Left cardiac atrium (tissue), 4 donors: ENCODE measurements at places on chromosomes 12 and 14.

DNA sequence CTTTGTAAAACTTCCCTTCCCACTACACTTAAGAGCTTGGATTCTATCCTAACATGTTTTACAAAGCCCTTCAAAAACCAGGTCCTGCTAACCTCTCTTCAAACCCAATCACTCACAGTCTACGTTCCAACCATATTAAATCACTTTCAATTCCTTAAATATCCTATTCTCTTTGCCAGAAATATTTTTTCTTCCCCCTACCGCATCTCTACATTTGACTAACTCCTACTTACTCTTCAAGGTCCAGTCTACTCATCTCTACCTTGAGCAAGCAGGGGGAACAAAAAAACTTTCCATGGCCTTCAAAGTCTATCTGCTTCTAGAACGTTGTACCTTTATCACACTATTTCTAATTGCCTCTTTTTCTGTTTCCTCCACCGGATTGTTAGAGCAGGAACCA lies 6.1 kb downstream of the ERGIC2 start:
- no peak for DNase-seq

DNA sequence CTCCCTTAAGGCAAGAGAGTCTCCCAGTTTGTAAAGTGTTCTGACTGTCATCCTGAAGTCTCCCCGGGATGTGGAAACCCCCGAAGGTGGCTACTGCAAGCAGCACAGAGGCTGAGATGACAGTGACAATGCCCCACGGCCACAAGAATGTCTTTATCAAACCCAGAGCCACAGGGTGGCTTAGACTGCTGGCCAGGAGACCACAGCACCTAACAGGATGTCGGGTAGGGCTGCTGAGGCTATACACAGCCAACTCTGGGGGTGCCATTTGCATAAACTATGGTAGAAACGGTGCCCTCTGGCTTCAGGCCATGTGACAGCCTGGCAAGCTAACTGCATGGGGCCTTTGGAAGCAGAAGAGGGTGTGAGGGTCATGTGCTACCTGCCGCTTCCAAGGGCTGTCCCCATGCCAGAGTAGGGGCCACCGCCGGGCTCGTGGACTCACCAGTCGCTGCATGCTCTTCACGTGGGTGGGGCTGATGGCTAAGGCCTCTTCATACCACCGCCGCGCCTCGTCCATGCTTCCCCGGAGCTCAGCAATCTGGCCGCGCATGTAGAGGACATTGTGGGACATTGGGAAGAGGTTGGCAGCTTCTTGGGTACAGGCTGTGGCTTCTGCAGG lies 180.9 kb downstream of the CALM1 start:
- DNase-seq, result peak; percentile 52

GRCh38 chr12:44223736-44224135 lies 387.9 kb downstream of the TMEM117 start:
- DNase-seq, result no peak

DNA sequence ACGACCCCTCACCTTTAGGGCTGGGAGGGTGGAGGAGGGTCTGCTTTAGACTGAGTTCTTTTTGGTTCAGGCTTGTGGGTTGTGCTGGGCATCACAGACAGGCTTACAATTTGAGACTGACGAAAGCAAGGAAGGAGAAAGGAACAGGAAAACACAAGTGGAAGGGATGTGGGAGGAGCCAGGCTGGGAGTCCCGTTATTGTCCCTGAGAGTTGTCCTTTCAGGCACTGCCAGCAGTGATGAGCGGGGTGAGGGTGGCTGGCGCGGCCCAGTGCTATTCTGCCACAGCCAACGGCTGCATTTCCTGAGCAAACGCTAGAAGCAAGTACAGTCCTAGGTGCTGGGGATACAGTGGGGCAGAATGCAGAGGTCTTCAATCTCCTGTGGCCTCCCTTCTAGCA lies 29.2 kb upstream of the TSPAN9 start:
- DNase-seq, result peak; percentile 56

DNA sequence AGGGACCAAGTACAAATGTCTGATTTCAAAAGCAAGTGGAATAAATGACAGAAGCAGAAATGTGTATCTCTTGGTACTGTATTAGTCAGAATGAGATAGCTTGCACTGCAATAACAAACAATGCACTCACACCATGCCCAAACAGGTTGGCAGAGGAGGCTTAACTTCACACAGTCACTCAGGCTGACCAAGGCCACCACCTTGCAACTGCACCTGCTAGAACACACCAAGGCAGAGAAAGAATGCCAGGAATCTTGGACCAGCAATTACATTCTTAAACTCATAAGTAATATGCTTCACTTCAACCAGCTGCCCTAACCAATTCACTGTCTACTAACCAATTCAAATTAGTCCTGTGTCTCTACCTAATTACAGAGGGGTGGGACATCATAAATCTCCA lies 378.3 kb downstream of the BCL11B start:
- DNase-seq, result no peak

DNA sequence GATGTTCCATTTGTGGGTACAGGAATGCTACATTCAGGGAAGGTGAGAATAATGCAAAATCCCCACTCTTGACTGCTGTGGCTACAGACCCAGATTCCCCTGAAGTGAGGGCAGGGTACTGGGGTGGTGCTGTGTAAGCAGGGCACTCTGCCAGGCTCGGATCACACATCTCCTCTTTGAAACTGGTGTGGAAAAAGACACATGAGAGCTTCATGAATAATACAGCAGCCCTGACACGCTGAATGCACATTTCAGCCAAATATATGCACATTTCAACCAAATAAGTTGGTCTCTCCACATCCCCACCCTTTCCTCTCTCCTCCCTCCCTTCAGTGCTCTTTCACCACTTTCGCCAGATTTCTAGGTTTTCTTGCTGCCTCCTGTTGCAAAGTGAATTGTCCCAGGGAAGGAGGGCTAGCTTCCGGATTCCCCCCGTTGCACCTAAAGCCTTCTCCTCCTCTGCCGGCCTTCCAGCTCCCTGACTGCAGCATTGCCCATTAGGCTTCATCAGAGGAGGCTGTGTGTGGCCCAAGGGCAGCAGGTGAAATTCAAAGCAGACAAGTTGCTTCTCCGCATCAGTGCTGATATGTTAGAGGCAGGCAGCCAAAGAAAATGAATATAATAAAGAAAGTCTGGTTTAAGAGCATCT lies 118.2 kb upstream of the TMCC3 start:
- no peak for DNase-seq

DNA sequence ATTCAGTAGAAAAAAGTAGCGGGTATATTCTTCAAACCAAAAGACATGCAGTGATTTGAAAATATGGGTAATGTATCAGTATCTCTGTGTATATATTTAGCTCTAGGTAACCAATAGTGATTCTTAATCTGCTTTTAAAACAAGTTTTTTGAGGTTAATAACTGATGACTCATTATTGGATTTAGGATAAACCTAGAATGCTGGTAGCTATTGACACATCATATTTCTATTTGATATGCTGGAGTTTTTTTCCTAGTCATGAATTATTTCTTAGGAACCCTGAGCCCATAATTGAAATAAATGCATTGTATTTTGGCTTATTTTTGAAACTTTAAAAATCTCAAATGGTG lies 15.5 kb downstream of the ARF6 start:
- no peak for DNase-seq

DNA sequence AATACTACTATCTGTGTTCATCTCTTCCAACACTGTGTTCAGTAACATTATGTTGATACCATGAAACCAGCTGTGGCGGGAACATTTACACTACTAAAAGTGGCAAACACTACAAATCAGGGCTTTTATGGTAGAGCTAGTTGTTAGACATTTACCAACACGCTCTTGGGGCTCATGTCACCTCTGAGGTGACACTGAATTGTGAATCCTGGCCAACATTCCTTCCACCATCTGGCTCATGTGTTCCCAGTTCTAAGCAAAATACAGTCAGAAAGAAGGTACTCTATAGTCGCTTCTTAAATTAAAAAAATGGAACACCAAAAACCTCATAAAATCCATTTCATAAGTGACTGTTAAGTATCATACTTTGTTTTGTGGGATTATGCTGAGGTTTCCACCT lies 436.6 kb downstream of the FUT8 start:
- DNase-seq, result no peak

- DNase-seq, result no peak
Observed at GRCh38 chr12:119204671-119205285, 26.0 kb downstream of the HSPB8 start.

DNA sequence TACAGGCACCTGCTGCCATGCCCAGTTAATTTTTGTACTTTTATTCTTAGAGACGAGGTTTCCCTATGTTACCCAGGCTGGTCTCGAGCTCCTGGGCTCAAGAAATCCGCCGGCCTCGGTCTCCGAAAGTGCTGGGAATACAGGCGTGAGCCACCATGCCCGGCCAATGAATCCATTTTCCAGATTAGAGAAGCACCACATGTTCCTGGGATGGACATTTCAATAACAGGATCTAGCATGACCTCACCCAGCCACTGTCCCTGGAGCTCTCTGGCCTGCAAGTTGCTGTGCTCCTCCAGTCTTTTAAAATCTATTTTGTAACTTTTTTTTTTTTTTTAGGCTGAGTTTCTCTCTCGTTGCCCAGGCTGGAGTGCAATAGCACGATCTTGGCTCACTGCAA lies 2.2 kb downstream of the GPR132 start:
- no peak for DNase-seq

GRCh38 chr12:125871811-125872594 lies 806.8 kb downstream of the AACS start:
- peak; percentile 43 for DNase-seq

DNA sequence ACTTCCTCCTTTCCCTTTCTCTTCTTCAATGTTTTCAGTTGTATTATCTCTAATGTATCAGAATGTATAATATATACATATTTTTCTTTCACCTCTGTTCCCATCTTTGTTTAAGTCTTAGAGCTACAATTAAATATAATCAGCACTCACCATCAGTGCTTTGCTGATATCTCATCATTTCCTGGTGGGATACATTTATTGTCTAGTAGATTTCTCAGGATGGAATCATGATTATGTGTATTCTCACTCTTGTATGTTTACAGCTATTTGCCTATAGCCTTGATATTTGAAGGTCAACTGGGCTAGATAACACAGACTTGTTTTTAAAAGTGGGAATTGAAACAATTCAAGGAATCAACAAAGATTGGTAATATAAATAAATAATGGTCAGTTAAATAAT lies 124.9 kb upstream of the EEA1 start:
- no peak for DNase-seq

DNA sequence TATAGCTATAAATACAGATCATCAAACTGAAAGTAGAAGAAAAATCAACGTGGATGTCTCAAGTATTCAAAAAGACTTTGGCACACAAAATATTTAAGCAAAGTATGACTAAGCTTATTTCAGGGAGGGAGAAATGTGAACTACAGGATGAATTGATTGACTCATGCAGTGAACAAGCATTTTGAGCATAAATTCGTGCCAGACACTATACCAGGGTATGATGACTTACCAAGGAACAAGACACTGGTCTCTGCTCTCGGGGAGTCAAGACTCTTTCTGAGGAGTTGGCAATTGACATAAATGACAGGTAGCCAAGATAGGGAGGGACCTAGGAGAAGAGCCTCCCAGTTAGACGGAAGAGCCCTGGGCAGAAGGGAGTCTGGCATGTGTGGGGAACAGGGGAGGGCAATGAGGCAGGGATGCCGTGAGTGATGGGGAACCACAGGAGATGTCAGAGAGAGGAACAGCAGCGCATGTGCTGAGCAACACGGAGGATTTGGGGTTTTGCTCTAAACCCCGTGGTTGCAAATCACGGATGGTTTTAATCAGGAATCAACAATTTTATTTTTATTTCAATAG lies 115.2 kb downstream of the TMEM132D start:
- no peak for DNase-seq

DNA sequence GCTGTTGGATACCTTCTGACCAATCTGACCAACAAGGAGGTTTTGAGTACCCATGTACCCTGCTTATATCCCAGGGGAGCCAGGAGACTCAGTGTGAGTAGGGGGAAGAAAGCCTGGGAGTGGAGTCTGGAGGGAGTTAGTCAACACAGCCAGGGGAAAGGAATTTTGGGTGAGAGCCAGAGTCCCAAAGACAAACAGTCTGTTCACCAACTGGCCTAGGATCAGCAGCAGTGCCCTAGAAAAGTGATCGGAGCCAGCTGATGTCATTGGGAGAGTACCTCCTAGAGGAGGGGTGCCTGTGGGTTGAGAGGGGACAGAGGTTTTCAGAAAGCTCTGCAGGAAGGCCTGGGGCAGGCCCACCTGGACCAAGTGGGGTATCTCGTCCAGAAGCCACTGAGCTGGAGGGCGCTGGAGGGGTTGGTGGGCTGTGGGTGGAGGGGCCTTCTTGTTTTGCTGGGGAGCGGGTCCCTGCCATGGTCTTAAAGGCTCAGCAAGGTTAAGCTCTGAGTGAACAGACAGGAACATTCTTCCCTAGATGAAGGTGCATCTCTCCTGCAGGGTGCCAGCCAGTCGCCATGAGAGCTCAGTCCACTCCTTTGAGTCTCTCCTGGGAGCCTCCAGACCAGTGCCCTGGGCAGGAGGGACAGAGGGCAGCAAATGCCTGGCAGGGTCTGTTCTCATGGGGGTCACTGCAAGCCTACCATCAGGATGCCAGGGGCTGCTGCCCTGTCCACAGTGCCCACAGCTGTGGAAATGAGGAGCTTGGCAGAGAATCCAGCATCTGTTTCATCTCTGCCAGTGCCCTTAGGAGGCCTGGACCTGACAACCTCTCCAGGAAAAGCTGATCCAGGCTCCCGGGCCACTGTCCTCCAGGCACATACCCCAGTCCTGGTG lies 63.6 kb downstream of the CHGA start:
- DNase-seq, result peak; percentile 45

GRCh38 chr12:6730169-6730568 lies 6.3 kb downstream of the COPS7A start:
- DNase-seq, result no peak

DNA sequence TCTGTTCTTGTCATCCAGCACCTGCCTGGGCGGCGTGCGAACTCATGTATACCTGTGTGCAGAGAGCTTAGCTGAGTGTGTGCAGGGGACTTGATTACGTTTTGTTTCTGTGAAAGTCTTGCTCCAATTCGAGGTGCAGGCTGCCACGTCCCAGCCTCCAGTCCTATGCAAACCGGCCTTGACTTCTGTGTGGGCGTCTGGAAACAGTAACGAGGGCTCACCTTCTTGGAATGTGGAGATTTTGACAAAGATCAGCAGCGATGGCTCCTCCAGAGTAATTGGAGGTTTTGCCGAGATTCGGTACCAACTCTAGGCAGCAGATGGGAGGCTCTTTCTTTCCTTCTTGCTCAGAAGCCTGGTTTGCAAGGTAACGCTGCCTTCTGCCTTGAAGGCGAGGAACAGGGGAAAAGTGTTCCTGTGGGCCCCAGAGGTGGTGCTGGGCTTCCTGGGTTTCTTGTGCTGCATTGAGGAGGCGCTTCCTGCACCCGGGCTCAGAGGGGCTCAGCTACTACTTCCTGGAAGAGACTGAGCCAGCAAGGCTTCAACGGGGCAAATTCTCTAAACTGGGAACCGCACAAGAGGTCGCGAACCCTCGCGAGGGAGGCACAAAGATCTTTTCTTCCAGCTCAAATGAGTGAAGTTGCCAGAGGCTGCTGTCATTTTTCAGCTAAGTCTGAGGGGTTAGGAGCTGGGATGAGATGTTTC lies 249.0 kb downstream of the AACS start:
- DNase-seq, result no peak

DNA sequence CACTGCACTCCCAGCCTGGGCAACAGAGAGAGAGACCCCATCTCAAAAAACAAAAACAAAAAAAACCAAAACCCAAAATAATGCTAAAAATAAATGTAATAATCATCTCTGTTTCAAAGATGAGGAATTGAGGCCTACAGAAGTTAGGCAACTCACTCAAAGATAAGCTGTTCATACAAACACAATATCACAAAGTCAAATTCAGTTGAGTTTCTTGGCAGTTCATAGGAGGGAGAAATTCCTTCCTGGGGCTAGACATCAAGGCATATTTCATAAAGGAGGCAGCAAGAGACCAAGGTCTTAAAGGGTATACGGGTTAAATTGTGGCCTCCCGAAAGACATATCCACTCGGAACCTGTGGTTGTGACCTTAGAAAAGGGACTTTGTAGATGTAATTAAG lies 8.7 kb upstream of the TBPL2 start:
- DNase-seq, result no peak
